ENCODE measurements at places on chromosomes 4 and X.

- DNase-seq = peak; percentile 5
These were observed 97.9 kb downstream of the ARHGEF9 start for GRCh38 chrX:63686878-63687714.

- DNase-seq = no peak
These were observed 215.5 kb upstream of the BCOR start for GRCh38 chrX:40313269-40313668.

DNA sequence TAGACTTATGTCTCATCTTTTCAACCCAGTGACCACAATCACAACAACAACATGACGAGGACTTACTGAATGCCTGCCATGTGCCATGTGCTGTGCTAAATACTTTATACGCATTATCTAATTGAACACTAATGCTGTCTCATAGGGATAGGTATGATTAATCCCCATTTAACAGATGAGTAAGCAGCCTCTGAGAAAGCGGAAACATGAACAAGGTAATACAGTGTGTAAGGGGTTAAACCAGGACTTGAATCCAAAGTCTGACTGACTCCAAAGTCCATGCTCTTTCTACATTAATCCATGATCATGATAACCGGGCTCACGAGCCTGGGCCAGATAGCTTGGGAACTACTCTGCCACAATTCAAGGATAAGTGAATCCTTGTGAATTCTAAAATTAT is 105.3 kb upstream of the MBNL3 start:
- DNase-seq = no peak

GRCh38 chr4:54800831-54801530 is 143.2 kb downstream of the KIT start:
- no peak for DNase-seq

- DNase-seq = no peak
These were observed 692.6 kb downstream of the FAM133A start for GRCh38 chrX:94366616-94367015.

- DNase-seq = no peak
These were observed 19.4 kb upstream of the KLHL8 start for GRCh38 chr4:87239821-87240220.

- DNase-seq = peak; percentile 0
These were observed 89.5 kb downstream of the OR13H1 start for GRCh38 chrX:131633285-131633917.

GRCh38 chr4:138919094-138919936 is 96.3 kb upstream of the NOCT start:
- DNase-seq = peak; percentile 23

- DNase-seq = no peak
These were observed 306.4 kb downstream of the PTTG2 start for GRCh38 chr4:38266616-38267015.

DNA sequence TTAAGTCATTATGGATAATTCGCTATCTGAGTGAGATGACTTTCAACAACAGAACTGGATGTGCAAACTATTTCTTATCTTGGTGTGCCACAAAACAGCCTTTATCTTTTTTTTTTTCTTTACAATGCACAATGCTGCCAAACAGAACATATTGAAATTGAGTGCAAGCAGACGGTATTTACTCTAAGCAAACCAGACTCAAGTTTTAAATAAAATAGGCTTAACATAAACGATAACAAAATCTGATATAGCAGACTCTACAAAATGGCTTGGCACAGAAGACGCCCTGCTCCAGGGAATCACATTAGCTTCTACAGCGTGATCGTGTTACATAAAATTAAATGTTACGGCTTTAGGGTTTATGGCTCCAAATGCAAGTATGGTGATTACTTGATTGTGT is 9.6 kb upstream of the STK32B start:
- no peak for DNase-seq

GRCh38 chrX:73852022-73852421 is 289.0 kb downstream of the CHIC1 start:
- no peak for DNase-seq

DNA sequence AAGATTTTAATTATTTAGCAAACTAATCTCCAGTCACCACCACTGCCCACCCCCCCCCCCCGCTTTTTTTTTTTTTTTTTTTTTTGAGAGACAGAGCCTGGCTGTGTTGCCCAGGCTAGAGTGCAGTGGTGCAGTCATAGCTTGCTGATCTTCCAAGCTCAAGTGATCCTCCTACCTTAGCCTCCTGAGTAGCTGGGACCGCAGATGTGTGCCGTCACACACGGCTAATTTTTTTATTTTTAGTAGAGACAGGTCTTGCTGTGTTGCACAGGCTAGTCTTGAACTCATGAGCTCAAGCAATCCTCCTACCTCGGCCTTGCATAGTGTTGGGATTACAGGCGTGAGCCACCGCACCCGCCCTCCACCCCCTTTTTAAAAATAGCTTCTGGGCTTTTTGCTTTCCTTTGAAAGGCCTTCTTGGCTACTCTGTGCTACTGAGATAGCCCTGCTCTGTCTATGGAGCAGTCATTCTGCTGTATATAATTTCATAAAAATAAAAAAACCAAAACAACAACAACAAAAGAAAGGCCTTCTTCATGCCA is 18.7 kb downstream of the TXLNG start:
- DNase-seq = no peak

- DNase-seq = no peak
These were observed 10.9 kb downstream of the FAM241A start for GRCh38 chr4:112156112-112156511.

DNA sequence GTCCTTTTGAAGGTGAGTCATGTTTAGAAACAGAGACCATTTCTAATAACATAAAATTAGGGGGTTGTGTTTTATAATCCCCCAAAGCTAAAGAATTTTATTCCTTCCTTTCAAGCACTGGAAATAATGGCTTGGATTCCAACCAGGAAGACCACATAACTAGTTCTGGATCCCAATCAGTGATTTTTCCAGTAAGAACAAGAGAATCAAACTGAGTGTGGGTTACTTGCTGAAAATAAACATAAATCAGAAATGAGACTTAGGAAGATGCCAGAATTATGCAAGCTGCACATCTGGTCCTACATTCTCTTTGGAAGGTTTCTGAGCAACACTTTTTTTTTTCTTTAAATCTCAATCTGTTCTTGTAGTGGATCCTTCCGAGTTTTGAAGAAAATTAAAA is 76.3 kb downstream of the SOWAHB start:
- peak; percentile 72 for DNase-seq

DNA sequence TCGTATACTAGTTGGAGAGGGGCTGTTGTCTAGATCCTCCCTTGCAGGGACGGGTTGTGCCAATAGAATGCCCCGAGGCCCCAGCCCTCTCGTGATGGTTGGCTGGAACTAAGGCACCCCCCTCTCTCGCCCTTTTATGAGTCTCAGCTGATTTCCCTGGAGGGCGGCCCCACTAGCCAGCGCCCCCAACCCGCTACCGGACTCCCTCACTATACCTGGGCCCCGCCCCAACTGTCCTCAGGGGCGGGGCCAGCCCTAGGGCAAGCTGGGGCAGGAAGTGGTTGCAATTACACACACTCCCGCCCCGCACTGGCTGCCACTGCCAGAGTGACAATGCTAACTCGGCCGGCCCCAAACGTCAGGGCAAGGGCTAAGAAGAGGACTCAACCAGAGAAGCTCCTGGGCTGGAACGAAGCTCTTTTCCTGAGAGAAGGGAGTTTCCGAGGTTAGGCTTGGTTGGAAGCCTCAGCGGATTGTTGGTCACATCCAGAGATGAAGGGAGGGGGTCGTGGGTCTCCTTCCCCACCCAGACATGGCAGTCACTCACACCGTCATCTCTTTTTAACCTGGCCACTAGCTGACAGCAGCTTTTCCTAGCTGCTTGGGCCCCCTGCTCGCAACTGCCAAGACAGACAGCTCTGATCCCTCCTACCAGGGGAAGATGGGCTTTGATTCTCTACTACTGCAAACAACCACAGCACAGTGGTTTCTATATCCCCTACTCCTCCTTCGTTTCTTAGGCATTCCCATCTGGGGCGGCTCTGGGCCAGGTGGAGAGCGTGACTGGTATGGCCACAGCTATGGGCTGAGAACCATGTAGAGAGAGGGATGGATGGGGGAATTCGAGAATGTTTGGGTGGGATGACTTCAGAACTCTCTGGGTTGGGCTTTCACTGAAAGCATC is 21.0 kb upstream of the BCORL1 start:
- DNase-seq = no peak

- DNase-seq = peak; percentile 55
These were observed 7.1 kb downstream of the RASL11B start for GRCh38 chr4:52869196-52869595.

DNA sequence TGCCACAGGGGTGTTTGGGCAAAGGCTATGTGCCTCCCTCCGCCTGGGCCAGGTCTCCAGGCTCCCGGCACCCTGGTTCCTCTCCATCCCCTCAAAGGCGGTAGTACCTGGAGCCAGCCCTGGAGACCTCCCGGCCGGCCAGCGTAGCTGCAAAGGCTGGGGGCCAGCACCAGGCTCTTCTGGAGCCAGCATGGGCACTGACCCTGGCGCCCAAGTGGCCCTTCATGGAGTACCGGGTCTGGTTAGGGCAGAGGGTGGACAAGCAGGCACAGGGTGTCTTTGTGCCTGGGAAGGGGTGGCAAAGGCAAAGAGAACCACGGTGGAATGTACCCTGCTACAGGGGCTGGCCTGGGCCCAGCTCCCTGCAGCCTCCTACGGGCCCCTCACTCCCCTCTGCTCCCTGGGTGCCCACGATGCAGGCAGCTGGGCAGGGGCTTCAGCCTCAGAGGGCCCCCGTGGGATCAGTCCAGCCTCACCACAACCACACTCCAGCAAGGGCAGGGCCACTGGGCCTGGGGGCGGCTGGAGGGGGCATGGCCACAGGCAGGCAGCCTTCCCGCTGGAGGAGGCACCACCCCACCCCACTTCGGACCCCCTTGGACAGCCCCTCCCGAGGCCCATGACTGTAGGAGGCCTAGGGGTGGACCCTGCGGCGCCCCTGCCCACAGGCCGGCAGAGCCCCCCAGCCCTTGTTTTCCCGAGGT is 112.9 kb upstream of the NKX1-1 start:
- no peak for DNase-seq

GRCh38 chr4:123352240-123352945 is 44.2 kb upstream of the SPRY1 start:
- DNase-seq = peak; percentile 46

DNA sequence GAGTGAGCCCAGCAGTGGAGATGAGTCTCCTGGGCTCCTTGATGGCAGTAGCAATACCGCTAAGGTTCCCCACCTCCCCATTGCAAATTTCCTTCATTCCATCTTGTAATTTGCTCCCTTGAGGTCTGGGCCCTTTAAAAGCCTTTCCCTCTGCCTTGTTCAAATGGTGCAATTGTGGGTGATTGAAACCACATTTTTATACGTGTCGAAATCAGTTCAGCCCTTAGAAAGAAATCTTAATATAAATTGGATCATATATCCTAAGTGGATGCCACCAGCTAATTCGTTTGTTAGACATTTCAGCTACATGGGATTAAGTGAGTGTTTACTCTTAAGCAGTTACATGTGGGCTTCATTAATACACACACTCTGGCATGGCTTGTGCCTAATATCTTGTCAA is 68.6 kb downstream of the NHS start:
- DNase-seq = no peak
